ENCODE measurements at places on chromosomes 2 and 18. TPM values are rescaled to one million over a fixed set of nuclear protein-coding genes. Genes with fewer than 3 reads are reported as not detected.

The IL1B gene
- polyA plus RNA-seq: 0.39 TPM

The NR4A2 gene
- polyA plus RNA-seq: 4.4 TPM

The CENPA gene
- polyA plus RNA-seq: 0.21 TPM

The HSBP1L1 gene
- polyA plus RNA-seq: 15.9 TPM

The TMEM163 gene
- polyA plus RNA-seq: 3.6 TPM

The CEP76 gene
- 6.7 TPM for polyA plus RNA-seq

The ANKRD29 gene
- 16.9 TPM for polyA plus RNA-seq

The FAM110C gene
- 5.8 TPM for polyA plus RNA-seq

The C1GALT1C1L gene
- 1.3 TPM for polyA plus RNA-seq

The GALNT5 gene
- 0.05 TPM for polyA plus RNA-seq

The BOLL gene
- polyA plus RNA-seq: not detected

The CDH20 gene
- 0.04 TPM for polyA plus RNA-seq

Measured in ovary (tissue), 10 donors.